Hematopoietic multipotent progenitor cell (in vitro differentiated cells): ENCODE measurements at places on chromosomes 4 and X. TPM values are rescaled to one million over a fixed set of nuclear protein-coding genes. Genes with fewer than 3 reads are reported as not detected.

DNA sequence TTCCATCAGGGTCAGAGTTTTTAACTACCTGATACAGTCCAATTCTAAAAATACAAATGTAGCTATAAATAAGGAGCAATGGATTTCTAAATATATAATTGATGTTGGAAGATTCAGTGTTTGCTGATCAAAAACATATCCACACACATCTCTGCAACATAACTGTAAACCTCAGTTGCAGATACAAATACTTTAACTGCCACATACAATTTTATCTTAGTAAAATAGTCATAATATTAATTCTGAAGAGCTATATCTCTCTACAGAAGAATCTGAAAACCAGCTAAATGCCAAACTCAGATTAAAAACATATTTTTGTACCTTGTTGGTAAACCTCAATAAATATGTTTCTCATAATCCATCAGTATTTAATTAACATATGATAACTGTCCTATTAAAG is 674.3 kb upstream of the INTU start:
- DNase-seq, result no peak

DNA sequence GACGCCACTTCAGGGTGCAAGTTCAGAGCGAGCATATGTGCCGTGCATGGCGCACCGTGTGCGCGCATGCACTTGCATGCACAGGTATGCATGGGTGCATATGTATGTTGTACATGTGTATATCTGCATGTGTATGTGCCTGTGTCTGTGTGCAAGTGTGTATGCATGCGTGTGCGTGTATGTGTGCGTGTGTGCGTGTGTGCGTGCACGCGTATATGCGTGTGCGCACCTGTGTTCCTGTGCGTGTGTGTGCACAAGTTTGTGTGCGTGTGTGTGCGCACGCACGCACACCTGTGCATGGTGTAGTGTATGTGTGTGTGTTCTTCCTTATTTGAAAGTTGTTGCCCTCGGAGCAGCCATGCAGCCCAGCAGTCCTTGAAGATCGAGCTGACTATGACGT is 76.8 kb downstream of the GPR143 start:
- DNase-seq, result no peak

TCEAL7 gene
- total RNA-seq, result 0.27 TPM

KLKB1 gene
- under 0.01 TPM for total RNA-seq

GRCh38 chr4:17195461-17196275 is 297.2 kb upstream of the LDB2 start:
- no peak for DNase-seq

DNA sequence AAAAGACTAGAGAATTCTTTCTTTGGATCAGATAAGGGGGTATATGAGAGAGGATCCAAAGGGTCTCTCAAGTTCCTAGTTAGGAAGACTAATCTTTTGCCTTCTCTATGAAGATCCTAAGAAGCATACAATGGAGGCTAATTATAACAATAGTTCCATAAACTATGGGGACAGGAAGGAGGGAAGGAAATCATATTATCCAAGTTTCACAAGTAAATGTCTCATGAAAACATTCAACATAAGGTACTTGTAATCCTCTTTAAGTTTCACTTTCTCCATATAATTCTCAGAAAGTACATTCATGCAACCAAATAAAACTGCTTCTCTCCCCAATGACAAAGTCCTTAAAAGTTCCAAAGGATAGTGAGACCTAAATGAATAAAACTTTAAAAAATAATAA is 27.1 kb downstream of the STX18 start:
- DNase-seq, result no peak

DNA sequence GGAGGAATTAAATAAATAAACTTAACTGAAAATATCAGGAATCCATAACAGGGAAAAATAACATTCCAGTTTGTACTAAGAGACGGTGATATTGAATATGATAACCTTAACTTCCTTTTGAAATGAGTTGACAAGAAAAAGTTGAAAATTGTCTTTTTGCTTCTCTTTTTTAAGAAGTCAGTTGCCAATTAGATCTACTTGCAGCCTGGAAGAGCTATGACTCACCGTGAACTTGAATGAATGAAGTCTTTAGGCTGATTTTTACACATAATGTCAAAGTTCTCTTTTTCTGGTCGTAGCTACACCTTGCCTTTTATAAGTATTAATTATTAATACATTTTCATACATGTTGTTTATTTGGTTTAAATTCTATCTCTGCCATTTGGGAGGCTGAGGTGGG is 94.4 kb upstream of the HPGD start:
- DNase-seq, result no peak

DNA sequence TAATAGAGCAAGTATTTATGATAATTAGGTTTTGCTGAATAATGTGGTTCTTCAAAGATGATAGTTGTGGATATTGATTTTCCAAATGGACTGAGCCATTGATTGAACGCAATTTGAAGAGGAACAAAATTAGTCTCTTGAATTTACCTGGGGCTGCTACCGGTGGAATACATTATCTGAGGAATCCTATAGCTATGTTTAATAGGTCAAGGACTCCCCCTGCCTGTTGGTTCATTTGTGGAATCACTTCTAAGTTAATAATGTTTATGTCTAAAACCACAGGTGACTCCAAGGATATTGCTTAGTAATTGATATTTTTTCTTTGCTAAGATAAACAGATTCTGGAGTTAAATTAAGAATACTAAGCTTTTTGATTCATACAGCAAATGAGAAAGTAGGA is 576.0 kb upstream of the PABPC4L start:
- no peak for DNase-seq

DNA sequence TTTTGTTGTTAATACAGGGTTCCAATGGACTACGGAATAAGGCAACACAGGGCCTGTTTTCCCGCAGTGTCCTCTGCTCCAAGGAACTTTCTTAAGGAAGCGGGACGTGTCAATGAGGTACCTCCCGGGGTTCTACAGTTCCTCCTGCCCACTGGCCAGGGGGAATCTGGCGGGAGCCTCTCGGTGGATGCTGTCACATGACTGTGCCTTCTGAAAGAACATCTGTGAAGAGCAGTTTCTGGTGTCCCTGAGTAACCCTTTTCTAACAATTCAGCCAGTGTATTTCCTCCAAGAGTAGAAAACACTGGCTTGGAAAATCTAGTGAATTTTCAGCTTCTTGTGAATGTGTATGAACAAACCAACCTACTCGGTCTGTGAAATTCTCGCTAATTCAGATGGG is 32.7 kb downstream of the MFAP3L start:
- DNase-seq, result no peak

GRCh38 chr4:88729146-88729760 is 31.6 kb upstream of the NAP1L5 start:
- DNase-seq, result no peak

GRCh38 chrX:119871245-119871598 is 311 bp downstream of the RNF113A start:
- DNase-seq, result no peak

LDB2 gene
- total RNA-seq, result under 0.01 TPM
